ENCODE measurements at places on chromosomes 11 and 22.
A peak's percentile ranks its signal among the peaks of the same experiment; 100 is the strongest.

- no peak for DNase-seq
Measured at GRCh38 chr11:66717925-66718319, 11.1 kb downstream of the SPTBN2 start.

GRCh38 chr11:100203789-100204188 lies 483.3 kb upstream of the ARHGAP42 start:
- DNase-seq: no peak

DNA sequence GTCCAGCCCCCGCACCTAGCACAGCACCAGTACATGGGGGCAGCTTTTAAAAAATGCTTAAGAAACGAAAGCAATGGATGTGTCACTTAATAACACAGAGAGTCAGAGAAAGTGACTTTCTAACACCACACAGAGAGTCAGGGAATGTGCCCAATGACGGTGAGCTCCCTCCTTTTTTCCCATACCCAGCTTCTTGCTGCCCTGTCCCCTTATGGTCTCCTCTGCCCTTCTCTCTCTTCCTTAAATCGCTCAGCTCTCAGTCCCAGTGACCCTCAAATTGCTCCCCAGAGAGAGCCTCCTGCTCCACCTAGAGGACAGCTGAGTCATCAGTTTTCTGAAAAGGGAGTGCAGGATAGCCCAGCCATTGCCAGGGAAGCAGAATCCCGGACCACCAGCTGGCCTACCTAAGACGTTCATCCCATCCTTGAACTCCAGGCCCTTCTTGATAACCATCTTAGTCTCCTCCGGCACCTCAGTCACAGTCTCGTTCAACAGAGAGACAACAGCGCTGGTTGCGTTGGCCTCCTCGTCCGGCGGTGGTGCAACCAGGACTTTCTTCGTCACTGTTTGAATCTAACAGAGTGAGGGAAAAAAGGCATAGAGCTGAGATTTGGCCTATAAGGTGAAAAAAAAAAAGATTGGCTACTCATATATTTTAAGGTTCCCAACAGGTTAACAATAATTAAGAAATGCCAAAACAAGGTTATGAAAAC lies 113.5 kb downstream of the SLC1A2 start:
- DNase-seq: no peak

GRCh38 chr22:26579331-26579886 lies 10.5 kb downstream of the TPST2 start:
- peak; percentile 25 for DNase-seq

GRCh38 chr11:121253951-121254350 lies 38.6 kb upstream of the SC5D start:
- no peak for DNase-seq

GRCh38 chr22:47193606-47194329 lies 431.3 kb downstream of the TBC1D22A start:
- DNase-seq: no peak

DNA sequence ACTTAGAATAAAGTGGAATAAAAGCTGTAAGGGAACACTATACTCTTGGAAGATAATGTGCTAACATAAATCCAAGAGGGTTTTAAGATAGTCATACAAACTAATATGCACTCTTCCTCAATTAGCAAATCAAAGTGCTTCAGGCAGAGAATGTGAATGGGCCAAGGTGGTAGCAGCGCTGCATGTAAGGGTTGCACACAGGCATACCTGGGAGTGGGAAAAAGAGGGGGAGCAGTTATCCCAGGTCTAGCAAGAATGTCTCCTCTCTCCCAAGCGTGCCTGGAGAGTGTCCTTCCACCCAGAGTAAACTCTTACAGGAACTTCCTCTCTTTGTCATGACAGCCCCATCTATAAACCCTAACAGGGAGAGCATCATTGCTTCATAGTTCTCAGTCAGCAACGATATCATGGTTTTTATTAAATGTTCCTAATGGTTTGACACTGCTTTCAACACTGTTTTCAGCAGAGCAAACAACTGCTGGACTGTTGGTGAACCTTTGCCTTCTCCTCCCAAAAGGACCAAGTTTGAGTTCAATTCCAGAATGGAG lies 61.6 kb downstream of the SYTL2 start:
- DNase-seq: no peak

DNA sequence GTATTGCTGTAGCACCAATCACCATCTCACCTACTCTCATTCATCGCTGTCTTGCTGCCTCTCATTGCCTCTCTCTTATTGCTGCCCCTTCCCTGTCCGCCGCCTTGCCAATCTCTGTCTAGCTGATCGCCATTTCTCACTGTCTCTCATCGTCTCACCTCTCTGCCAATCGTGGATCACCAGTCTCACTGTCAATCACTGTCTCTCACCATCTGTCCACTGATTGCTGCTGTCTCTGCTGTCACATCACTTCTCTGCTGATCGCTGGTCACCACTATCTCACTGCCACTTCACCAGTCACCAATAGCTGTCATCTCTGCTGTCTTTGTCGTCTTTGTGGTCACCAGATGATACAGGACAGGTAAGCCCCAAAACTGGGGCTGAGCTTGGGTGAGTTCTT lies 20.6 kb upstream of the RNASEH2C start:
- no peak for DNase-seq

GRCh38 chr11:85945788-85946187 lies 90.6 kb downstream of the CCDC83 start:
- DNase-seq: no peak

DNA sequence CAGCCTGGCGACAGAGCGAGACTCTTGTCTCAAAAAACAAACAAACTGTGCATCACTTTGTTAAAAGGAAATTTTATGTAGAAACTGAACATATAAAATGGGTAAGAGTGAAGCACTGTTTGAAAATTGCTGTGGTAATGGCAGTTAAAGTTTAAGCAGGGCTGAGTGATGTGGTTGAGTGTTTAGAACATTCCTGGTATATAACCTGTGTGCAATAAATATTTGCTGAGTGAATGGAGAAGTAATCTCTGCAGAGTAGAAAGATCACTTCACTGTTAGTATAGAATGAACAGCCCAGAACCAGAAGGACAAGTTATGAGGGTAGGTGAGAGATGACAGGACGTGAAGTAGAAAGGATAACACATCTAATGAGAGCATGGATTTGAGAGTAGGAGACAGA lies 27.3 kb downstream of the CECR2 start:
- no peak for DNase-seq

- no peak for DNase-seq
Measured at GRCh38 chr11:113647856-113648255, 58.3 kb downstream of the TMPRSS5 start.

DNA sequence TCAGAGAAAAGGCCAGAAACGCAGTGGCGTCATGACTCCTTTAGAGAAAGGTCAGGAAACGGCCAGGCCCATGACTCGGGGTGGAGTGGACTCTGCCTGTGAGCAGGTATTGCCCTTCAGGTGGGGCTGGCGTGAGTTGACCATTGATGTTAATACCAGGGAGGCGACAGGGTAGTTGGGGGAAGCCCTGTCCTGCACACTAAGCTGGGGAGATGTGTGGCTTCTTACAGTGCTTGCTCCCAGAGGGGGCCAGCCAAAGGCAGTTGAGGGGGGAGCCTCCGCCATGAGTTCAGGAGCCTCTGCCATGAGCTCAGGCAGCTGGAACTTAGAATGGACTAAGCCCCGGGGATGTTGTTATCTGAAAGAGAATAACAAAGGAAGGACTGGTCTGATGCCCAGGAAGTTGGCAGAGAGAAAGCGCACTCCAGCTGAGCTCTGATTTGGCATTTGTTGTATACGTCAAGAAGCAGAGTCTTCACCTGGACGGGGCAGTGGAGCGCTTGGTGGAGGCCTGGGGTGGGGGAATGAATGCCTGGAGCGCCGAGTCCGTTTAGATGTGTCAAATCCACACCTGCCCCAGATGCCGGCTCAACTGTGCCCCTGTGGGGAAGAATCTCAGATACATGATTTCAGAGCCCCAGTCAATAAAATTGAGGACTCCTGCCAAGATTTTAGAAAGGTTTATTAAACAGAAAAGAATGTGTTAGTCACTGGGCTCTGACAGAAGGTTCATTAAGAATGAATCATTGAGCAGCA lies 222.5 kb downstream of the TBC1D22A start:
- DNase-seq: no peak

GRCh38 chr11:64809781-64810241 lies 540 bp downstream of the MEN1 start:
- no peak for DNase-seq

- DNase-seq: no peak
Measured at GRCh38 chr11:121241343-121242211, 51.0 kb upstream of the SC5D start.

DNA sequence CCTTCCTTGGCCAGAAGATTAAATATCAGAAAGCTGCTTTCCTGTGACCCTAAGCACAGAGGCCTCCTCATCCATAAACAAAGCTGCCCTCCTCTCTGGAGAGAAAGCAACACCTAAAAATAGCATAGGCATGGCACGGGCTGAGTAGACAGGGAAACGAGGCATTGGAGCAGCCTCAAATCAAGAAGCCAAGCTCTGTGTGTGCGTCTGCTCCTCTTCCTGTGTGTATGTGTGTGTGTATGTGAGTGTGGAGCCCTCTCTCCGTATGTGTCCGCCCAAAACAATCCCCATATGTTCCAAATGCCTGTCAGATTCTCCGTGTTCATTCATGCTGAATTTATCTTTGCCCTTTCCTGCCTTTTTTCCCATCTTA lies 24.0 kb downstream of the KCNJ5 start:
- no peak for DNase-seq

DNA sequence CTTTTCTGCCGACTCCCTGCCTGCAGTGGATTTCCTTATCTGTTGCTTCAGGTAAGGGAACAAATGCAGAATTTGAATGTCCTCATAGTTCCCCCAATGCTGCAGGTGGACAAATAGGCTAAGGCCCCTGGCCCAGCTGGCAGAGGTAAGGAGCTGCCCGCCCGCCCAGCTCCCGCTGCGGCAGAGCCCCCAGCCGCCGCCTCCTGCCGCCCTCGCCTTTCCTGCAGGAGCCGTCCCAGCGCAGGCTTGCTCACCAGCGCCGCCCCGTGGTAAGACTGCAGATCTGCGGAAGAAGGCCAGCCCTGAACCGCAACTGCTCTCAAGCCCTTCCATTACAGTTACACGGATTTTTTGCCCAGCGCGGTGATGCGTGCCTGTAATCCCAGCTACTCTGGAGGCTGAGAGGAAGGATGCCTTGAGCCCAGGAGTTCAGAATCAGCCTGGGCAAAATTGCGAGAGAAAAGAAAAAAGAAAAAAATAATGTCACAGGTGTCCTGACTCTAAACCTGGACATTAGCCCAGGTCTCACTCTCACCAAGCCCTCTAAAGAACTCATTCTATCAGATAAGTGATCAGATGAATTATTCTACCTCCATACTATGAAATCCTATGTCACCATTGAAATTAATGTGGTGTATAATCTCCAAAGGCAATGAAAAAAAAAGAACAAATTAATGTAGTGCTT lies 51.2 kb upstream of the EMID1 start:
- DNase-seq: peak; percentile 33

GRCh38 chr11:7600205-7600775 lies 73.0 kb downstream of the CYB5R2 start:
- no peak for DNase-seq

- no peak for DNase-seq
Measured at GRCh38 chr22:37172266-37173245, 15.5 kb downstream of the C1QTNF6 start.

All from stimulated activated CD8-positive, alpha-beta memory T cell treated with anti-CD3 and anti-CD28 coated beads, Interleukin-2, amount 100 ng/mL, for 1 hour (primary cell).